Activated T-helper 2 cell treated with anti-CD3 and anti-CD28 coated beads, Interferon-gamma antibody, Interleukin-2, Interleukin-4, amounts not matched to agents 10 μg/mL and 5 μg/mL and 100 μg/mL, durations not matched to agents 14 hours and 24 hours and 36 hours (primary cell): ENCODE measurements at places on chromosomes 1 and 21.

DNA sequence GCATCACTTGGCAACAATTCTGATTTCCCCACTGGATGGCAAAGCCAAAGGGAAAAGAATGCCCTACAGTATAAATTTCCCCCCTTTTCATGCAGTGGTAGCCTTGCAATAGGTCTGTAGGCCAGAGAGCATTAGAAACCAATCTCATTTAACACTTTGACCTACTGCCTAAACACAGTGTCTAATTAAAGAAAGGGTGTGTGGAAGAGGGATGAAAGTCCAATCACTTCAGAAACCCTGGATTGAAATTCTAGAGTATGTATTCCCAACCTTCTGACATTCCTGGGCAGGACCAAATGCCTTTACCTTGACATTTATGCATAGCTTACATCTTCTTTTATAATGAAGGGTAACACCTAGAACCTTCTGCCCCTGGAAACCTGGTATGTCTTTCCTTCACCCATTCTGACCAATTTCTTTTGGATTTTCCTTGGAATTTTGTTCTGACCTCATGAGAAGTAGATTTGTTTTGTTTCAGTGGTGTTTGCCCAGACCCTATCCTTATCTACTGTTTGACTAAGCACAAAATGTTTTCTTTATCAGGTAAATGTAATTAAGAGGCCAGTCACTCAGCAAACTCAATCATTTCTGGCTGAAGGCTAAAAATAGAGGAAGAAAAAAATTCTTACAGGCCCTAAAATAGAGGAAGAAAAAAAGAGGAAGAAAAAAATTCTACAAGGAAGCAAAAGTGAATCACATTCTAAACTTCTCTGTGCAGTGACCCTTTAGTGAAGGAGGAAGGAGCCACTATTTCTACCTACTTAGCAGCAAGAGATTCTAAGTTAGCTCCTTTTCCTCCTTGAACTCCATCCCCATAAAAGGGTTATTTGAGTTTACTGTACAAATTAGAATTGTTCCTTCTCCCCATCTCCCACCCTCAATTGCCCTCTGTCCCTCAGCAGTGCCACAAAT is 129.5 kb upstream of the DSCAM start:
- no peaks in the 10 kb centered on the region for H3K4me1 ChIP-seq
- no peak overlapping the region for H3K4me3 ChIP-seq
- no peak for DNase-seq
- H3K27me3 ChIP-seq = no peaks in the 10 kb centered on the region

DNA sequence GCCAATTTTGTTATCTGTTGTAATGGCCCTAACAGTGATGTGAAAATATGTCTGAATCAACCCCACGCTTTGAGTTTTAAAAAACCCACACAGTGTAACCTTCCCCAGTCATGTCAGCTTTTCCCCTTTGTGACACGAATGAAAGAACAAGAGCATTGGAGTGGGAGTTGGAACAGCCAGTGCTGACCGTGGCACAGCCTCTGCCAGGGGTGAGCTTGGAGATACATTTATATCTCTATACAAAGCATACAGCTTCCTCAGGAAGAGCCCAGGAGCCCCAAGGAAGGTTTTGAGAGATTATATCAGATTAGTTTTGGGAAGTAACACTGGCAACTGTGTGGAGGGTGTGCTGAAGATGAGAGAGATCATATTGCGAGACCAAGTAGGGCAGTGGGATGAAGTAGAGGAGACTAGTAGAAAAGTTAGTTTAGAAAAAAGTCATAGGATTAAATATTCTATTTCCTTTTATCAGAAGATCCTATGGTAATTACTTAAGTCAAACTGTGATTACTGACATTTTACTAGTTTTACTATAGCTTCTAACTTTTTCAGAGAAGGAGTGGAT is 15.9 kb downstream of the LRRC8B start:
- peaks cover 68% of the 10 kb centered on the region for H3K4me1 ChIP-seq
- peak overlapping the region; percentile 65 for H3K4me3 ChIP-seq
- no peak for DNase-seq
- peak overlapping the region; percentile 96 for H3K27ac ChIP-seq

DNA sequence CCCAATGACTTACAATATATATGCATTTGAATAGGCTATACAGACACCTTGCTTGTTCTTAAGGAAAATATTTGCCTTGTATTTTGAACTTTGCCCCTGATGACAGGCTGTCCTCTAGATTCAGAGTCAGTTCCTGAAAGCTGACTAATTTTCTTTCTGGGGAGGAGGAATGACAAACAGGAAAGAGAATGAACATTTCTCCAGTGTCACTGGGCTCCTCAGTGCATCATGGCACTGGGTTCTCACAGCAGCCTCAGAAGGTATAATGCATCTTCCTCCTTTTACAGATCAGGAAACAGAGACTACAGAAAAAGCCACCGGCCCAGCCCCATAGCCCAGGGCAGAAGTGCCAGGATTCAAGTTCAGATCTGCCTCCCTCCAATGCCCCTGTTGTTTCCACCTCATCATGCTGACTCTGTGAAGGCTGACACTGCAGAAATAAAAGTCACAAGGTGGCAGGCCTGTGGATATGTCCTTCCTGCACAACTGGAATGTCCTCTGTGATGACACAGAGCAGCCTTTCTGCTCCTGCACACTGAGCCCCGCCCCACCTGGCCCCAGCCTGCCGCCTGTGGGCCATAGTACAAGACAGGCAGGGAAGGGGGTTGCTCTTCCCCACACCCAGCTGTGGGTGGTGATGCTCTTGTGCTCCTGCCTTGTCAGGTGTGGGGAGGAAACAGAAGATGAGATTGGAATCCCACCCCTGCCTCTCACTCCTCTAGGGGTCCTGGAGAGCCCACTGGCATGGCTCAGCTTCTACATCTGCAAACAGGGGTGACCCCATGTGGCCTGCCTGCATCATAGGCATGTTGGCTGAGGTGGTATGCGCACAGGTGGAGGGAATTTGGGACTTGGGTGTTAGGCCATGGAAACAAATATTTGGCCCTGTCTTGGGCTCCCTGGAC is 6.4 kb downstream of the TTC22 start:
- DNase-seq = no peak
- no peak overlapping the region for H3K4me3 ChIP-seq
- H3K4me1 ChIP-seq = peaks cover 12% of the 10 kb centered on the region

GRCh38 chr1:198088360-198089071 is 68.3 kb upstream of the NEK7 start:
- no peaks in the 10 kb centered on the region for H3K36me3 ChIP-seq
- H3K4me3 ChIP-seq = no peak overlapping the region
- DNase-seq = no peak

- DNase-seq = peak; percentile 14
- H3K27ac ChIP-seq = no peak overlapping the region
- peaks cover 5% of the 10 kb centered on the region for H3K27me3 ChIP-seq
Measured at GRCh38 chr1:34681480-34682451, 73.1 kb upstream of the GJB5 start.

- no peak overlapping the region for H3K27ac ChIP-seq
- no peak for DNase-seq
- H3K36me3 ChIP-seq = no peaks in the 10 kb centered on the region
- H3K4me3 ChIP-seq = no peak overlapping the region
- H3K27me3 ChIP-seq = no peaks in the 10 kb centered on the region
Measured at GRCh38 chr1:183723571-183723970, 70.5 kb upstream of the APOBEC4 start.

- peaks cover 1% of the 10 kb centered on the region for H3K27me3 ChIP-seq
- H3K4me1 ChIP-seq = no peaks in the 10 kb centered on the region
- H3K36me3 ChIP-seq = no peaks in the 10 kb centered on the region
Measured at GRCh38 chr1:95006681-95007080, 66.1 kb downstream of the ALG14 start.

DNA sequence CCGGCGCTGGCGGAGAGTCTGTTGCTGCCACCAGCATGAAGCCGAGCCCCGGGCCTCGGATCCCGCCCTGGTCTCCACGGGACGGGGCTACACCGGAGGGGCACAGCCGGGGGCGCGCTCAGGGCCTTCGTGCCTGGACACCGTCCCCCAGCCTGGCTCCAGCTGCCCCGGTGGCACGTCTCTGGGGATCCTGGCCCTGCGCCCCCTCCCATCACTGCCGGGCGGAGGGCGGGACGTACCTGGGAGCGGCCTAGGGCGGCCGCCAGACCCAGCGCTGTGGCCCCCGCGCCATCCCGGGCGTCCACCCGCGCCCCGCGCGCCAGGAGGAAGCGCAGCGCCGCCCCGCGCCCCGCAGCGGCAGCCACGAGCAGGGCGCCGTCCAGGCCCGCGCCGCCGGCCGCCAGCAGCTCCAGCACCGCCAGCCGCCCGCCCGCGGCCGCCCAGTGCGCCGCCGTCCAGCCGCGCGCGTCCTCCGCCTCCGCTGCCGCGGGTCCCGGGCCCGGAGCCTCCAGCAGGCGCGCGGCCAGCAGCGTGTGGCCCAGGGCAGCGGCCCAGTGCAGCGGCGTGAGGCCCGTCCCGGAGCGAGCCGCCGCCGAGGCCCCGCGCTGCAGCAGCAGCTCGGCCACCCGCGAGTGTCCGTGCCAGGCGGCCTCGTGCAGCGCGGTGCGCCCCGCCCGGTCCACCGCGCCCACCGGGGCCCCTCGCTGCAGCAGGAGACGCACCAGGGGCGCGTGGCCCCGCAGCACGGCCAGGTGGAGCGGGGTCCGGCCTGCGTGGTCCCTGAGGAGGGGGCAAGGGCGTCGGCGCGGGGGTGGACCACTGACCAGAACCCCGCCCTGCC is 1.0 kb downstream of the ANKRD65 start:
- H3K4me3 ChIP-seq = no peak overlapping the region
- no peaks in the 10 kb centered on the region for H3K36me3 ChIP-seq
- no peak for DNase-seq
- H3K4me1 ChIP-seq = peaks cover 8% of the 10 kb centered on the region

DNA sequence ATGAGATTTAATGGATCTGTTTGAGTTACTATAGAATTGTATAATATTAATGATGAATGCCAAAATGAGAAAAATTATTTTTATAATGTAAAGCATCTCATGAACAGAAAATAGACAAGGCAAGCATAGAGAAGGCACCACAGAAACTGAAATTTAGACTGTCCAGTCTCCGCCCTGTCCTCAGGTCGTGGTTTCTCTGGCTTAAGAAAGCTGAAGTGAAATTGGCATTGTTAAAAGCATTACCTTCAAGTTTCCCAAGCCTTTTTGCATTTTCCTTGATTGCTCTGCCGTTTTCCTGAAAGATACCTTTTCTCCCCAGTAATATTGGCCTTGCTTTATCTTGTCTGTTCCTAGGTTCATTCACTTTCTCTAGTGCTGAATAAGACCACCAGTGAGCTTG is 58.0 kb downstream of the VPS13D start:
- H3K36me3 ChIP-seq = peaks cover 41% of the 10 kb centered on the region
- H3K4me3 ChIP-seq = no peak overlapping the region
- DNase-seq = no peak
- no peaks in the 10 kb centered on the region for H3K27me3 ChIP-seq

GRCh38 chr1:169741666-169742394 is 8.0 kb upstream of the SELE start:
- H3K27ac ChIP-seq = no peak overlapping the region
- no peaks in the 10 kb centered on the region for H3K4me1 ChIP-seq
- DNase-seq = no peak
- H3K27me3 ChIP-seq = peaks cover 20% of the 10 kb centered on the region
- H3K36me3 ChIP-seq = no peaks in the 10 kb centered on the region

GRCh38 chr1:12448746-12449177 is 169.2 kb downstream of the DHRS3 start:
- DNase-seq = no peak
- H3K27ac ChIP-seq = peak overlapping the region; percentile 96
- H3K4me1 ChIP-seq = peaks cover 72% of the 10 kb centered on the region
- H3K27me3 ChIP-seq = peaks cover 2% of the 10 kb centered on the region

- peaks cover 28% of the 10 kb centered on the region for H3K4me1 ChIP-seq
- peaks cover 27% of the 10 kb centered on the region for H3K36me3 ChIP-seq
- no peak for DNase-seq
- no peaks in the 10 kb centered on the region for H3K27me3 ChIP-seq
- no peak overlapping the region for H3K4me3 ChIP-seq
- peak overlapping the region; percentile 17 for H3K27ac ChIP-seq
Measured at GRCh38 chr1:161216945-161217712, 2.0 kb downstream of the FCER1G start.

DNA sequence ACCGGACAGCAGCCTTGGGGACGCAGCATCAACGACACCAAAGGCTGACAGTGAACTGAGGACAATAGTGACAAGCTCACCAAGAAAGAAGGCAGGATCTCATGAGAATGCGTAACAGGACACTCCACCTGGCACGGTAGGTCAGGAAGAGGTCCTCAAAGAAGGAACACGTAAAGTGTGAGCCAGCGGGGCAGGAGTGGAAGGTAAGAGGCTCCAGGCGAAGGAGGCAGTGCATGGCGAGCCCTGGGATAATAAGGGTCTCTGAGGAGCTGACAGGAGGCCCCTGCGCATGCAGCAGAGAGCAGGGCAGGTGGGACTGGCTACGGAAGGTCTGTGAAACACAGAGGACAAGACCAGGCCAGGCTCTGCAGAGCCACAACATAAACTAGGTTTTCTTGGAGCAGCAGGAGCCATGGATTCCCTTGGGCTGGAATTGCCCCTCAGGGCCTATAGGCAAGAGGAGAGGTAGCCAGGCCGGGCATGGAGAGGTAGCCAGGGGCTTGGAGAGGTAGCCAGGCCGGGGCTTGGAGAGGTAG is 8.2 kb downstream of the LSS start:
- no peak for DNase-seq
- no peak overlapping the region for H3K27ac ChIP-seq
- no peaks in the 10 kb centered on the region for H3K27me3 ChIP-seq
- no peak overlapping the region for H3K4me3 ChIP-seq
- H3K36me3 ChIP-seq = peaks cover 25% of the 10 kb centered on the region

DNA sequence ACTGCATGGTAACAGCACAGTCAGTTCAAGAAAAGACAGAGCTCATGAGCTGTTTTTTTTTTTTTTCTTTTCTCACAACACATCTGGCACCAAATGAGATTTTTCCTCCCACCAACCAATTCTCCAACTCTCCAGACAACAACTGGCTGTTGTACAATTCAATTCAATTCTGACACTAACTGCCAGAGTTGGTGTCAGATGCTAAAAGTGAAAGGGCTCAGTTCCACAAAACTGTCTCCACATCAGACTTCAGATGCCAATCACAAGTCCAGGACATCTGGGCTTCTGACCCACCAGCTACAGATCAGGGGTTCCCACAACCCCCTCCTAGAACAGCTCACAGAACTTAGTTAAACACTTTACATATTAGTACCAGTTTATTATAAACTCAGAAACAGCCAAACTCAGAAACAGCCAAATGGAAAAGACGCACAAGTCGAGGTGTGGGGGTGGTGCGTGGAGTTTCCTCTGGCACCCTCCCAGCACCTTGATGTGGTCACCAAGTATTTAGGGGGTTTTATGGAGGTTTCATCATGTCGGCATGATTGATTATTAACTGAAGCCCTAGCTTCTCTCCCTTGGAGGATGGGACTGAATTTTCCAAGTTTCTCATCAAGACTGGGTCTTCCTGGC is 39.2 kb upstream of the LRRC8D start:
- no peaks in the 10 kb centered on the region for H3K36me3 ChIP-seq
- no peak for DNase-seq
- H3K4me3 ChIP-seq = peak overlapping the region; percentile 53
- no peaks in the 10 kb centered on the region for H3K27me3 ChIP-seq
- H3K4me1 ChIP-seq = peaks cover 34% of the 10 kb centered on the region

GRCh38 chr1:44594353-44594752 is 79.9 kb downstream of the TMEM53 start:
- H3K4me1 ChIP-seq = no peaks in the 10 kb centered on the region
- H3K27ac ChIP-seq = no peak overlapping the region
- DNase-seq = no peak
- H3K36me3 ChIP-seq = no peaks in the 10 kb centered on the region

GRCh38 chr1:242243472-242243871 is 244.6 kb upstream of the MAP1LC3C start:
- H3K27me3 ChIP-seq = no peaks in the 10 kb centered on the region
- H3K27ac ChIP-seq = no peak overlapping the region
- H3K4me3 ChIP-seq = no peak overlapping the region

GRCh38 chr1:162633081-162633762 is 958 bp downstream of the DDR2 start:
- DNase-seq = no peak
- H3K4me1 ChIP-seq = peaks cover 2% of the 10 kb centered on the region
- peaks cover 18% of the 10 kb centered on the region for H3K27me3 ChIP-seq
- no peak overlapping the region for H3K27ac ChIP-seq
